Mesendoderm (in vitro differentiated cells): ENCODE measurements at places on chromosomes 11 and 22.

- DNase-seq, result no peak
- H3K27me3 ChIP-seq, result no peaks in the 10 kb centered on the region
These were observed 43.9 kb downstream of the ELFN2 start for GRCh38 chr22:37383341-37383740.

GRCh38 chr11:102791271-102792036 is 6.5 kb downstream of the MMP1 start:
- no peaks in the 10 kb centered on the region for H3K36me3 ChIP-seq
- no peak for DNase-seq
- no peaks in the 10 kb centered on the region for H3K27me3 ChIP-seq
- H3K27ac ChIP-seq, result no peak overlapping the region
- no peak overlapping the region for H3K4me3 ChIP-seq
- H3K4me1 ChIP-seq, result no peaks in the 10 kb centered on the region

GRCh38 chr11:121899520-121899919 is 216.5 kb downstream of the BLID start:
- no peak overlapping the region for H3K4me3 ChIP-seq
- H3K27ac ChIP-seq, result no peak overlapping the region
- H3K27me3 ChIP-seq, result no peaks in the 10 kb centered on the region
- H3K36me3 ChIP-seq, result no peaks in the 10 kb centered on the region
- no peak for DNase-seq
- H3K4me1 ChIP-seq, result no peaks in the 10 kb centered on the region

GRCh38 chr11:65786008-65786785 is 666 bp upstream of the OVOL1 start:
- no peak overlapping the region for H3K27ac ChIP-seq
- no peak for DNase-seq
- peaks cover 14% of the 10 kb centered on the region for H3K27me3 ChIP-seq
- no peaks in the 10 kb centered on the region for H3K36me3 ChIP-seq

GRCh38 chr11:119501777-119502405 is 78.9 kb upstream of the THY1 start:
- no peak for DNase-seq
- no peaks in the 10 kb centered on the region for H3K27me3 ChIP-seq
- H3K27ac ChIP-seq, result no peak overlapping the region
- no peaks in the 10 kb centered on the region for H3K4me1 ChIP-seq

- H3K27ac ChIP-seq, result no peak overlapping the region
- DNase-seq, result no peak
- no peaks in the 10 kb centered on the region for H3K27me3 ChIP-seq
- H3K4me3 ChIP-seq, result no peak overlapping the region
- no peaks in the 10 kb centered on the region for H3K4me1 ChIP-seq
- H3K36me3 ChIP-seq, result no peaks in the 10 kb centered on the region
These were observed 115.9 kb downstream of the FBXO7 start for GRCh38 chr22:32590556-32590955.
